ENCODE measurements at places on chromosomes 4 and X.
A peak's percentile ranks its signal among the peaks of the same experiment; 100 is the strongest.

DNA sequence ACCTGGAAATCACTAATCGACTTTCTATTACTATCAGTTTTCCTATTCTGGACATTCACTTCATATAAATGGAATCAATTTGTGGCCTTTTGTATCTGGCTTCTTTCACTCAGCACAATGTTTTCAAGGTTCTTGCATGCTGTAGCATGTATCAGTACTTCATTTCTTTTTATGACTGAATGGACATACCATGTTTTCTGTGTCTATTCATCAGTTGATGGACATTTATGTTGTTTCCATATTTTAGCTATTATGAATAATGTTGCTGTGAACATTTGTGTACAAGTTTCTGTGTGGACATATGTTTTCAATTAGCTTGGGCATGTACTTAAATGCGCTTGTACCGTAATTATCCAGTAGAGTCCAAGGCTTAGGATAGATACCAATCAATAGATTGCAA, 19.9 kb upstream of the RELL1 start:
- no peak for DNase-seq

DNA sequence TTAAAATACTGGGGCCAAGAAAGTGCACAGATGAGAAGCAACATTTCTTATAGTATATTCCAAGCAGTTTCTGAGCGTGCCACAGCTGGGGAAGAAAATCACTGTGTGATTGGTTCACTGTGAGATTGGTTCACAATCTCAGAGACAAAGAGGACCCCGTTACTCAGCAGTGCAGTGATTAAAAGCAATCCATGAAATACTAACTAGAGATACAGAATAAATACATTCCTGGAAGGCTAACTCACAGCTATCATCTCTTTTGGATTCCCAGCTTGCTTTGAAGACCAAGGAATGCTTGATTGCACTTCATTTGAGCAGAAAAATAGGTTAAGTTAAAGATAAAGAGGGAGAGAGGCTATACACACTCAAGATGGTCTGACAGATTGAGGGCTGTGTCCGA, 132.1 kb upstream of the RAPGEF2 start:
- no peak for DNase-seq

GRCh38 chr4:68129793-68130192, at the start of gene TMPRSS11F:
TSS of gene TMPRSS11F (minus strand) at chr4:68129869. CDS start at chr4:68129820, 49 bp downstream.
- DNase-seq = peak; percentile 94

GRCh38 chrX:155966876-155967275, 30.6 kb upstream of the IL9R start:
- peak; percentile 67 for DNase-seq

- no peak for DNase-seq
Measured at GRCh38 chrX:113793563-113793962, 790.3 kb upstream of the HTR2C start.

DNA sequence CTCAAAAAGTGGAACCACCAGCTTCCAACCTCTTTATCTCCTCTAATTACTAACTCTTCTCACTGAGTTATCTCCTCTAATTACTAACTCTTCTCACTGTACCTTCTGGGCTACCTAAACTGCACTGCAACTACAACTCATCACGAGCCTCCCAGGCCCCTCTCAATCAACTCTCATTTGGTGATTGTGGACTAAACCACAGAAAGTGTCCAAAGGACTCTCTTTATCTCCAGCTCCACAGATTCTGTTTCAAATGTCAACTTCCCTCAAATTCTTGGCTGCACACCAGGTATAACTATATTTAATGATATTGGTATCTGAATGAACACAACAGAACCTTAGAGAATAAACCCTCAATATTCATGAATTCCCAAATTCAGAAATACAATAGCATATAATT, 182.9 kb downstream of the MAML3 start:
- DNase-seq = peak; percentile 95

DNA sequence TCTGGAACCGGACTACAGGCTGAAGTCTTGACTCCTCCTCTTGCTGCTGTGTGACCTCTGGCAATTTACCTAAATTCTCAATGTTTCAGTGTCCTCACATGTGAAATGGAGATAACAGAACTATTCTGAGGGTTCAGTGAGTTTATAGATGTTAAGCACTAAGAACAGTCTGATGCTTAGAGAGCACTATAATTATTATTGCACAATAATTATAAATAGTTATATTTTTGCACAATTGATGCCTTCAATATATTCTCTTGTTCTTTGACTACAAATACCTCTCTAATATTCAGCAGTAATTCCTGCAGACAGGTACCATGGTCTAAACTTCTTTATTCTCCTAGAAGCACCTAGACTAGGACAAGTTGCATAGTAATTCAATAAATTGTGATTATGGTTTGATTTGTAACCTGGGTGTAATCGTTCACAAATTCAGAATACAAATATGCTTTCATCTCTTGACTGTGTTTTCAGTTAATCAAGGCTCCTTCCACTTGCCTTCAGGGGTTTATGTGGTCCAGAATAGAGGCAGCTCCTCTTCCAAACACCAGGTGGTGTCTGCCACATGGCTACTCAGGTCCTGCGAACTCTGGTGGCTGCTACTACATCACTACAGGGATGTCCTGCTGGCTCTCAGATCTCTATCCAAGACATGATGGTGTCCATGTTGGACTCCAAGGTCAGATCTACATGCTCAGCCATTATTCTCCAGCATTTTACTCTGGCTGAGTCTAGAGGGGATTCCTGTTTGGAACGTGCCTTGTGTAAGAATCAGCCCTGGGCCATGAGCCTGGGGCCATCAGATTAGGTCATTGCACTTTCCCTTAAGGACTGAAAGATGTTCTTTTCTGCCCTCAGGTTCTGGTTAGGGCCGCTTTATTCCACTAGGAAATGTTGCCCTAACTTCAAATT, 103.4 kb downstream of the QRFPR start:
- DNase-seq = peak; percentile 20

- peak; percentile 52 for DNase-seq
Measured at GRCh38 chrX:147912093-147912801, 528 bp downstream of the FMR1 start.

GRCh38 chr4:84615355-84615754, 32.4 kb downstream of the CDS1 start:
- DNase-seq = no peak

- DNase-seq = peak; percentile 23
Measured at GRCh38 chr4:128757712-128758111, 51.8 kb upstream of the JADE1 start.

GRCh38 chr4:168221301-168221700, 97.3 kb downstream of the DDX60 start:
- DNase-seq = peak; percentile 66

DNA sequence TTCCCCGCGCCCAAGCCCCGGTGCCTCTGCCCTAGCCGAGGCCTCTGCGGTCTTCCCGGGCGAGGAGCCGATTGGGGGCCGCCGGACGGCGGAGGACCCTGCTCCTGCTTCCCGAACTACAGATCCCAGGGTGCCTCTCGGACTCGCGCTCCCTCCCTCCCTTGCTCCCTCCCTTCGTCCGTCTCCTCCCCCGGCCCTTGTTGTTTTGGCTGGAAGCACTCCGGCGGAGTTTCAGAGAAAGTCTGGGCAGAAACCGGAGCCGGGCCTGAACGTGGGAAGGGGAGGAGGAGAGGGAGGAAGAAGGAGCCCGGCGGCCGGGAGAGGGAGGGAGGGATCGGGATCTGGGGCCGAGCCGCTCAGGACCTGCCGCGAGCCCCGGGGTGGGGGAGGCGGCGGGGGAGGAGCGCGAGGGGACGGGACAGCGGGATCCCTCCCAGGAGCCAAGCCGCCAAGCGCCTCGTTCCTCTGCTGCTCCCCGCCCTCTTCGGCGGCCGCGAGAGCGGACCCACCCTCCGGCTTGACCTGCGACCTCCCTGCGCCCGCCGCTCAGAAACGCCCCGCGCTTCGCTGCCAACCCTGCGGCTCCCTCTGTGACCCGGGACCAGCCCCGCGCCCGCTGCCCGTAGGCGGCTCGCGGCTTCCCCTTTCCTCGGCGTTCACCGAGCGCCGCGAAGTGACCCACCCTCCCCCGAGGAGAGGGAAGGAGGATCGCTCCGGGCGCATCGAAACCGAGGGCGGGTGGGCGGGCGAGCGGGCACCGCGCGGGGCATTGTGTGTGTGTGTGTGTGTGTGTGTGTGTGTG, 496 bp upstream of the GAB1 start:
- DNase-seq = peak; percentile 93

DNA sequence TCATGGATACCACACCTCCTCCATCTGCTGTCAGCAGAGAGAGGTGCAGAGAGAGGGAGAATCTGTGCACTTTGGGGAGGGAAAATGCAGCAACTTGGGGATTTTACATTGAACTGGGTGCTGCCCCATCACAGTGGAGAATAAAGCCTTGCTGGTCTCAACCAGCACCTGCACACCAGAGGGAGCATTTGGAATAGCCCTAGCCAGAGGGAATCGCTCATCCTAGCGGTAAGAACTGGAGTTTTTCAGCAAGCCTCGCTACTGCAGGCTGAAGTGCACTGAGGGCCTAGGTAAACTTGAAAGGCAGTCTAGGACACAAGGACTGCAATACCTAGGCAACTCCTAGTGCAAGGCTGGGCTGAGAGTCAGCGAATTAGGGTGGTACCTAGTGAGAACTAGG, 148.7 kb downstream of the KDR start:
- no peak for DNase-seq

GRCh38 chr4:53043055-53043454, 180.9 kb downstream of the RASL11B start:
- no peak for DNase-seq

DNA sequence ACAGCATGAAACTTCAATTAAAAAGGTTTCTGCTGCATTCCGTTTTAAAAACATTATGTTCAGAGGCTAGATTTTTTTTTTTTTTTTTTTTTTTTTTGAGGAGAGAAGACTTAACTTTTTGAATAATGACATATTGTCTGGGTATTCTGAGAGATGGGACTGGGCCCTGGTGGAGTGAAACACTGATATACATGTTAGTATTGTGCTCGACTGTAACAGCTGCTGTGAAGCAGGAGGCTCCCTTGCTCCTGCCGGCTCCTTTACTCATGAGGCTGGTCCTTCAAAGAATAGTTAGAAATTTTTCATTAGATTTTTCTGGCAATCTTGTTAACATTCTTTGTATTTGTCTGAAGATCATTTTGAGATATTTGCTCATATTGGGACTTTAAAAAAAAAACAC, 73.3 kb downstream of the TMEM131L start:
- no peak for DNase-seq

GRCh38 chr4:138426786-138427185, 184.6 kb upstream of the SLC7A11 start:
- DNase-seq = no peak

DNA sequence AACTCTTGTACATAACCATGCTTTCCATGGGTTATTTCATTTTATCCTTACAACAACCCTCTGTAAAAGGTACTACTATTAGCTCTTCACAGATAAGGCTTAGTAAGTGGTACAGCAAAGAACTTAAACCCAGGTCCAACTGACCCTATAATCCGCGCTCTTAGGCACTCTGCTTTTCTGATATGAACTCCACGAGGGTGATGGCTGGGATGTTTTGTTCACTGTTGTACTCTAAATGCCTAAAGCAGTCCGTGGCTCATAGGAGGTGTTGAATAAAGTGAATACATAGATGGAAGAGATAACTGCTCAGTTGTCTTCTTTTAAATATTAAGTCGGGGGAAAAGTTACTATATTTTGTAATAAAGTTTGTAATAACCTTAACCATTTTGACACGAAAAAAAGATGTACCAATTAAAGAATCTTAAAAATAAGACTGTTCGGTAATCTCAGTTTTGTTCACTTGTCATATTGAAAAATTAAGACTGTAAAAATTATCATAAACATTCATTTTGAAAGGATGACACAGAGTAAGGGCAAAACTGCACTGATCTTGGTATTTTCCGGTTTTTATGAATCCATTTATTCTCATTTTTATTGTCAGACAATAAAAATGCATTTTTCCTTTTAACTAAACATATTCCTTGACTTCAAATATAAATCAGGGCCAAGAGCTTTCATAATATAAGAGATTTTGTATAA, 166.5 kb downstream of the FBXW7 start:
- DNase-seq = no peak

- no peak for DNase-seq
Measured at GRCh38 chrX:68692651-68693050, 45.2 kb downstream of the STARD8 start.

- no peak for DNase-seq
Measured at GRCh38 chrX:21383546-21383945, 9.3 kb downstream of the CNKSR2 start.

DNA sequence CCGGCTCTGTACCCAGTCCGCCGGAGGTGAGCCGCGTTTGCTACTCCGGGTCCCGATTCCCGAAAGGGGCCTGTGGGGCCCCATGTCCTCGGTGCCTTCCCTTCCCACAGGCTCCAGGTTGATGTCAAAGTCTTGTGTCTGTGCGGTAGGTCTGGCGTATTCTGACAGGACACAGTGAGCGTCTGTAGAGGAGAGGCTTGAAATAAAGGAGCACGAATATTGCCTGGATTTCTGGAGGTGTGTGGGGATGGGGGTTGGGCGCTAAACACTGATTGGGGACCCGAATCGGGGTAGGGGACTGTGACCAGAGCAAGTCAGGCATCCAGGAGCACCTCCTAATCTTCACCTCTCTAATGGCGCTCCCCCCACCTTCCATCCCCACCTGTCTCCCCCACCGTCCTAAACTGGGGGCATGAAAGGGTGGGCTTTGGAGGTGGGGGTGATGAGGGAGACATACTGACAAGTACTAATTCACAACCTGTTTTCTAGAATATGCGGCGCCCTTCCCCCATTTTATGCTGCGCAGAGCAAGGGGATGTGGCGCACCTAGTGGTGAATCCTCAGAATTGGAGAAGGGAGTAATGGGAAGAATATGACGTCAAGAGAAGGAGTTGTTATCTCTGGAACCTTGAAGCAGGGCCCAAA, 855 bp downstream of the GPRASP2 start:
- no peak for DNase-seq

DNA sequence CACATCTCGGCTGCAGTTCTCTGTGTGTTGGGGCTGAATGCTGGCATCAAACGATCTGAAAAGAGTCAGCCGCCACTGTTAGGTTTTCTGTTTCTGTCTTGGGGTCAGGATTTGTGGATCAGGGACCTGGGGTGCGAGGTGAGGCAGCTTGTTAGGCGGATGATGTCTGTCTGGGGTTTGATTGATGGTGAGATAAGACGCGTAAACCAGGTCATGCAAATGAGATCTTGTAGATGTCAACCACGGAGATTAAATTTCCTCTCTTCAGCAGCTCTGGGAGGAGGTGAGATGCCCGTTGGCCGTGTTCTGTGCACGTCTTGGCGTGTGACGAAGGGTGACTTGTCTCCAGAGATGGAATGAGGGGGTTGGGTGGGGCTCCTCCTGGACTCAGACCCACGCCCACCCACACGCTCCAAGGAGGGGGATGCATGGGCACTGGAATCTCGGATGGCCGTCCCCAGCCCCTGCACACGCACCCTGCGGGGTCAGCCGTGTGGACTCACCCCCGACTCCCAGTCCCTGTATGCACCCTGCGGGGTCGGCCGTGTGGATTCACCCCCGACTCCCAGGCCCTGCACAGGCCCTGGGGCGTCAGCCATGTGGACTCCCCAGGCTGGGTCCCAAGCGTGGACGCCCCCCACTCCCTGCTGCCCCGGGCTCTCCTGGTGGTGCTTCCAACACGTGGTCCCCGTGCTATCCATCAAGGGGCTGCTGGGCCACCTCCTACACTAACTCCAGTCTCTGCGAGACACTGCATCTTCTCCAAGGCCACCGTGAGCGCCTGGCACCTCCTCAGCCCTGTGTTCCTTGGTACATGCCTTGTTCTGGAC, 16.0 kb upstream of the UVSSA start:
- DNase-seq = no peak
